ENCODE measurements at places on chromosomes 3 and 15.

DNA sequence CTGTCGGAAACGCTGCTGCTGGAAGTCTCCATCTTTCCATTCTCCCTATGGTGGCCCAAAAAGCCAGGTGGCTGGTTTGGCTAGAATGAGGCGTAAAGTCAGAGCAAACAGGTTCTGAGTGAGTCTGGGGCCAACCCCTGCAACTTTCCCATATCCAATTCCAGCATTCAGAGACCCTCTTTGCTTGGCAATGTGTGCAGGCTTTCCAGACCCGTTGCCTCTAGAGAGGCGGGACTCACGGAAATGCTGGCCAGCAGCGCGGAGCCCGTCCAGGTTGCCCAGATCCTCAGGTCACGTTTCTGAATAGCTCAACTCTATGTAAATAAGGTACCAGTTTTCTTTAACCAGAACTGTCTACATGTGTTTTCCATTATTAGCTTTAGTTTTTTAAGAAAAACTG is 68.0 kb downstream of the VGLL4 start:
- DNase-seq: no peak

DNA sequence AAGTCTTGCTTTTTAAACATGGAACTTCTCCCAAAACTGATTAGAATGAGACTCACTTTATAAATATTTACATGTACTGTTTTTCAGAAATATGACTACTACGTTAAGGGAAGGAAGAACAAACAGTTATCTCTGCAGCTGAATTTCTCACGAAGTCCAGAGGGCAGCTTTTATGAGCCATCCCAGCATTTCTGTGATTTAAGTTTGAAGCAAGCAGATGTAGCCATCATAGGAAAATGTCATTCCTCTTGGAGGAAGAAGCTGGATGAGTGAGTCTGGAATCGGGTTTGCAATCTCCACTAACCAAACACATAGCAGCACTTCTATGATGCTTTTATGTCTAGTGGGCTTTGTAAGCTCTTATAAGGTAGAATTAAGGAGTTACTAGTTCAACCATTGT is 53.7 kb downstream of the SCN11A start:
- DNase-seq: no peak

GRCh38 chr15:75170711-75171341 is 30.9 kb upstream of the C15orf39 start:
- no peak for DNase-seq

- peak; percentile 96 for DNase-seq
Measured at GRCh38 chr15:77070495-77071304, at the start of gene TSPAN3. Gene TSPAN3, minus strand, starts transcription at chr15:77071109. Its CDS starts 155 bp downstream, at chr15:77070954.

DNA sequence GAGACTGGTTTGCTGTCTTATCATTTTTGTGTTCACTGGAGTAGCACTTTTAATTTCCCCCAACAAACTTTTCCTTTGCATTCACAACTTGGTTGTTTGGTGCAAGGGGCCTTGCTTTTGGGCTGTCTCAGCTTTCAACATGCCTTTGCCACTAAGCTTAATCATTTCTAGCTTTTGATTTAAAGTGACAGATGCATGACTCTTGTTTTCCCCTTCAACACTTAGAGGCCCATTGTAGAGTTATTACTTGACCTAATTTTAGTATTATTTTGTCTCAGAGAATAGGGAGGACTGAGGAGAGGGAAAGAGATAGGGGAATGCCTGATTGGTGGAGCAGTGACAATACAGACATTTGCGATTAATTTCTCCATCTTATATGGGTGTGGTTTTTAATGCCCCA is 340.1 kb upstream of the MANF start:
- no peak for DNase-seq

GRCh38 chr15:74783072-74783807 is 1.4 kb downstream of the CSK start:
- DNase-seq: peak; percentile 52

DNA sequence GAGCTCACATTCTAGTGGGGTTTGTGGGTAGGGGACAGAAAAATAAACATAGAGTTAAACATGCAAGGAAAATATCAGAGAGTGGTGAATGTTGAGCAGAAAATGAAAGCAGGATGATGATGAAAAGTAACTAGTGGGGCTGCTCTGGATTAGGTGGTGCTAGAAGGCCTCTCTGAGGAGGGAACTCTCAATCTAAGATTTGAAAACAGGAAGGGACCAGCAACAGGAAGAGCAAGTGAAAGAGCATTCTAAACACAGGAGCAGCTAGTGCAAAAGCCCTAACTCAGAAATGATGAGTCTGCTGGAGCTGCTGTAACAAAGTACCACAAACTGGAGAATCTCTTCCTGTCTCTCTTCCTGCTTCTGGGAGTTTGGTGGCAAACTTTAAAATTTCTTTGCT is 468.6 kb upstream of the AGTR1 start:
- no peak for DNase-seq

GRCh38 chr3:3847994-3848922 is 49.0 kb downstream of the LRRN1 start:
- no peak for DNase-seq

DNA sequence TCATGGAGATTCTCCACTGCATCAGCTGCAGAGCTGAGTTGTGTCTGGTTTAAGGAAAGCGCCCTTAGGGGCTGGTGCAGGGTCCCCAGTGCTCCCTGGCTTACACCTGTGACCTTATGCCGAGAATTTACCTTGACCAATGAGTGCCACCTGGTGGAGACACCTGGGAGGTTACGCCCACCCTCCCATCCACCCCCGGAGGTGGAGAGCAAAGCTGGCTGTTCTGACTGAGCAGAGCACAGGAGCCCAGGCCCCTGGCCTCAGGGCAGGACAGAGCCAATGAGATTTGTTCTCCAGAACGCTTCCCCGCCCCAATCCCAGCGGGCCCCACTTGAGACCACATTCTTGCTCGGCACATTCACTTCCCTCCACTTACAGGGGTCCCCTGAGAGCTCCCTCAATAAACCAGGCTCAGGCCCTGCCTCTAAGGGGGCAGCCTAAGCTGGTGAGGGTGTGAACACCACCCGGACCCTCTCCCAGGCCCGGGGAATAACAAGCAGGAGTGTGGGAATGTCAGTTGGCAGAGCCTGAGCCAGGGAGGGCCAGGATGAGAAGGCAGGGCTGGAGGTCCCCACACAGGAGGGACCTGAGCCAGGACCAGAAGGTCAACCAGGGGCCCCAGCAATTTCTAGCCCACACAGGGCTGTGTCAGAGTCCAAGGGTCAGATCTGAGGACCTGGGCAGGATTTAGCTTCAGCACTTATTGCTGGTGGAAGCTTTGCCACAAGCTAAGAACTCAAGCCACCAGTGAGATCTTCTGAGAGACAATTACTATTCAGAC is 117.1 kb downstream of the TPRA1 start:
- no peak for DNase-seq

- no peak for DNase-seq
Measured at GRCh38 chr3:125310623-125311081, 64.5 kb downstream of the ZNF148 start.

DNA sequence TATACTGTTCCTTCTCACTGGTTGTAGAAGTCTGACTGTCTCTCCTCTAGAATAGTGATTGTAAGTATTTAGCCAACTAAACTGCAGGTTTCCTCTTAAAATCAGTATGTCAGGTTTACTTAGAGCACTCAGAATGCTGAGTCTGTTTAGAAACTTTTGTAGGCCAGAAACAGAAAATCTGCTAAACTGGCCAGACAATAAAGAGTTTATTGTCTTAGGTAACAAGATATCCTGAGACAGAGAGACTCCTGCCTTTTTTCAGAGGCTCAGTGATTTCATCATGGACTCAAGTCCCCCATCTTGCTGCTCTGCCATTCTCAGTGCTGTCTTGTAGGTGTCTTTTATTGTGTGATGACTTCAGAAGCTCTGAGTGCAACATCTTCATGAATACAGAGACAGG is 279.0 kb downstream of the MFSD1 start:
- no peak for DNase-seq

- no peak for DNase-seq
Measured at GRCh38 chr3:21889166-21889565, 138.2 kb upstream of the ZNF385D start.

DNA sequence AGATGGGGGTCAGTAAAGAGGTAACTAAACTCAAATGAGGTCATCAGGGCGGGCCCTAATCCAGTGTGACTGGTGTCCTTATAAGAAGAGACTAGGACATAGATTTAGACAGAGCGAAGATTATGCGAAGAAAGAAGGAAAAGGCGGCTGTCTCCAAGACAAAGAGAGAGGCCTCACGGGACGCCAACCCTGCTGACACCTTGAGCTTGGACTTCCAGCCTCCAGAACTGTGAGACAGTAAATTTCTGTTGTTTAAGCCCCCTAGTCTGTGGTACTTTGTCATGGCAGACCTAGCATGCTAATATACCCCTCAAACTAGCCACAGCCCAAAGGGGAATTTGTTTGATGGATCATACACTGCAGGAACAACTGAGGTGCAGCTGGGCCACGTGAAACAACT is 183.0 kb downstream of the ABHD5 start:
- DNase-seq: no peak

- DNase-seq: peak; percentile 32
Measured at GRCh38 chr15:45664451-45664850, 29.6 kb downstream of the SQOR start.

DNA sequence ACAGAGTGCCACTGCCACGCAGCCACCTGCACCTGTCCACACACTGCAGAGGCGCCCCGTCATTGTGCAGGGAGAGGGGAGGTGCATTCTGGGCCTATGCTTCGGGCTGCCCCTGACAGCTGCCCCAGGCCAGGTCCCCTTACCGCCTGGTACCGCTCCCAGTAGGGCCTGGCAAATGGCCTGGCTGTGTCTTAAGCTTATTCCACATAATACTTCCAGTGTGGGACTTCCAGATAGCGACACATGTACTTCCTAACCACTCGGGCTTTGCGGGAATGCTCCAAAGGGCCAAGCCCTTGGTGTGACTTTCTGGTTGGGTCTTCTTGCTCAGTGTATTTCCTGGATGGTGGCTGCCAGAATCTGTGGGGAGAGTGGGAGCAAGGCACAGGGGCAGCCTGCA is 254.3 kb upstream of the CHRNA7 start:
- DNase-seq: no peak

DNA sequence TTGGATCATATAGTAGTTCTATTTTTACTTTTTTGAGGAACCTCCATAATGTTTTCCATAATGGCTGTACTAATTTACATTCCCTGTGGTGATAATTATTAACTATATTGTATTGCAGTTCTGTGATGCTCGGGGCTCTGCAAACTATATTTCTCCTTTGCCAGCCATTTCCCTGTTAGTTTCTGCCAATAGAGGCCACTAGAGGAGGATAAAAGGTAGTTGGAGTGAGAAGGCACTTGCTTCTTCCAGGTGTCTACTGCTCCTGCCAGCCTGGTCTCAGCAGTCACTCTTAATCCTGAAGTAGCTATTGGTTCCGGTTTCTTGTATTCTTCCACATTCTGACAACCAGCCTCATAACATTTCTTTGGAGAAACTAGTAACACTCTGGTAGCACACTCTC is 233.9 kb upstream of the GBE1 start:
- DNase-seq: no peak

- DNase-seq: no peak
Measured at GRCh38 chr3:171055336-171056178, 29.0 kb upstream of the SLC2A2 start.

DNA sequence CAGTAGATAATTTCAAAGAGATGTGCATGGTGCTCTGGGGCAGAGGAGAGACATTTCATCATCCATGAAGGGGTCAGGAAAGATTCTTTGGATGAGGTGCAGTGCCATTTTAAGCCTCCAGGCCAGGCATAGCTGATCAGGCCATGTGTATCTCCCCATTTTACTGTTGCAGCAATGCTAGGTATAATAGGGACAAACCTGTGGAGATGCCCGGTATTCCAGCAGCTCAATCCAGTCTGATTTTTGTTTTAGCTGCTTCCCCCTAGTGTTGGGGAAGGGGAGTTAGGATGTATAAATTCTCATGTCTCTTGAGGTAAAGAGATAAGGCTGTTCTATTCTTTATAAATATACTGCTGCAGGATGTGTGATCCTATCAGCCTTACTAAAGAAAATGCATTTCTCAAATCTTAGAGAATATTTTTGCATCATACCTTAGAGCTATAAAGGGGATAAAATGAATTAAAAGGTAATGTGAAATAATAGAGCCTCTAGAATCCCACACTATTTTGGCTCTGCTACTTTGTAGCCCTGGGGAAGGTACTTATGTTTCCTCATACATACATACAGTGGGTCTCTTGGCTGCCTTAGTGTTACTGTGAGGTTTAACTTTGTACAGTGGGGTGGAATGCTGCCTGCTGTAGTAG is 5.2 kb downstream of the CDV3 start:
- peak; percentile 30 for DNase-seq

GRCh38 chr15:90232196-90232595 is 1.5 kb downstream of the CIB1 start:
- DNase-seq: no peak

DNA sequence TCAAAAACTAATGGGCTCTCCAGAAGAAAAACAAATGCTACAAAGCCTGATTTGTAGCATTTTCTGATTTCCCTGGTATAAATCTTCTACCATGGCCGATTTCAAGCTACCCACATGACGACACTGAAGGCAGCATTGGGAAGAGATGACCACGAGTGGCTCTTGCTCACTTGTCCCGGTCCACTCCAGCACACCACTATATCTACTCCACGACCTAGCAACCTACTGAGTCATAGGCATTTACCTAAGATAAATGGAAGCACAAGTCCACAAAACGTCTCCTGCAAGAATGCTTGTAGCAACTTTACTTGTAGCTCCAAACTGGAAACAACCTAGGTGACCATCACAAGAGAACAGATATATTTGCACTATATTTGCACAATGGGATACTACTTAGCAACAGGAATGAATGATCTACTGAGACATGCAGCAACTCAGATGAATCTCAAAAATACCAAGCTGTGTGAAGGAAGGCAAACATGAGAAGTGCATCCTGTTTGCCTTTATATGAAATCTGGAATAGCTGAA is 60.8 kb upstream of the HES1 start:
- DNase-seq: no peak

DNA sequence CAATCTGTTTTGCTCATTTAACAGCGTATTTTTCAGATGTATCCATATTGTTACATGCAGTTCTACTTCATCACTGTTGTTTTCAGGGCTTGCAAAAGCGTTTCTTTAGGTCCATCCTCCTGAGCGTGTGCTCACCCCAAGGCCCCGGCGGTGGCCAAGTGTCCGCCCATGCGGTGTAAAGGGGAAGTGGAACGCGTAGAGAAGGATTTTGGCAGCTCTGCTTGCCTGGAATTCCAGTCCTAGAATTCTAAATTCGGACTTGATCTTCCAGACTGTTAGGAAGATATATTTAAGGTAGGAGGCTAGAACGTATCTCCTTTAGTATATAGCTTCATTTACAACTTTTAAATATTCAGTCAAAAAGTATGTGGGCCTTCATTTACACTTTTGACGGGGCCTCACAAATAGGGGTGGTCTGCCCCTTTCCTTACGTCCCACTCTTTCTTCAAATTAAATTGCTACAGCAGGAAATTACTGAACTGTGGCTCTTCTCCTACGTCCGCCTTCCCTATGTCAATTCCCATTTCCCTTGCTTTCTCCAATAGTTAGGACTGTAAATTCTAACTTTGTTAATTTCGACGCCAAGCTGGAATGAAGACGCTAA is 609 bp upstream of the TBC1D23 start:
- no peak for DNase-seq

- no peak for DNase-seq
Measured at GRCh38 chr3:3696345-3696744, 102.9 kb upstream of the LRRN1 start.

- no peak for DNase-seq
Measured at GRCh38 chr3:32384938-32385337, 6.7 kb upstream of the CMTM7 start.

- DNase-seq: no peak
Measured at GRCh38 chr3:54028372-54028771, 94.0 kb upstream of the CACNA2D3 start.

- DNase-seq: no peak
Measured at GRCh38 chr3:12916159-12916558, 74.8 kb upstream of the RPL32 start.

- DNase-seq: peak; percentile 5
Measured at GRCh38 chr15:77032647-77033416, 37.9 kb downstream of the PSTPIP1 start.

All from GM03348 (cell line).